ENCODE measurements at places on chromosomes 1 and 21.

DNA sequence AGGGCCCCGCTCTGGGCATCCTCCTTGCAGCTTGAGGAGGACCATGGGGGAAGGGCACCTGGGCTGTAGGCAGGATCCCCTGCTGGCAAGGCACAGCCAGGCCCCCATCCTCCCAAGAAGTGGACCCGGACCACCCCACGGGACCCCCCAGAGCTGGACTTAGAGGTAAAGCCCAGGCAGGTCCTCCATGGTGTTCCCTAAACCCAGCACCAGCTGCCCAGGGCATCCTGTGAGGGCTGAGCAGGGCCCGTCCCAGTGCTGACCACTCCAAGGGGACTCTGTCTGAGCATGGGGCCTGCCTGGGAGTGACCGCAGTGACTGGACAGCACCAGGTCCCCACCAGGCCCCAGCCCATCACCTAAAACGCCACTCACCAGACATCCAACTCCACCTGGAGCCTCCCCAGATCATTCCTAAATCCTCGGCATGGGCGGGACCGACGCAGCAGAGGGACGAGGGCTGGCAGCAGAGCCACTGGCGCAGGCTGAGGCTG is 21.3 kb downstream of the COL6A2 start:
- no peak for DNase-seq

DNA sequence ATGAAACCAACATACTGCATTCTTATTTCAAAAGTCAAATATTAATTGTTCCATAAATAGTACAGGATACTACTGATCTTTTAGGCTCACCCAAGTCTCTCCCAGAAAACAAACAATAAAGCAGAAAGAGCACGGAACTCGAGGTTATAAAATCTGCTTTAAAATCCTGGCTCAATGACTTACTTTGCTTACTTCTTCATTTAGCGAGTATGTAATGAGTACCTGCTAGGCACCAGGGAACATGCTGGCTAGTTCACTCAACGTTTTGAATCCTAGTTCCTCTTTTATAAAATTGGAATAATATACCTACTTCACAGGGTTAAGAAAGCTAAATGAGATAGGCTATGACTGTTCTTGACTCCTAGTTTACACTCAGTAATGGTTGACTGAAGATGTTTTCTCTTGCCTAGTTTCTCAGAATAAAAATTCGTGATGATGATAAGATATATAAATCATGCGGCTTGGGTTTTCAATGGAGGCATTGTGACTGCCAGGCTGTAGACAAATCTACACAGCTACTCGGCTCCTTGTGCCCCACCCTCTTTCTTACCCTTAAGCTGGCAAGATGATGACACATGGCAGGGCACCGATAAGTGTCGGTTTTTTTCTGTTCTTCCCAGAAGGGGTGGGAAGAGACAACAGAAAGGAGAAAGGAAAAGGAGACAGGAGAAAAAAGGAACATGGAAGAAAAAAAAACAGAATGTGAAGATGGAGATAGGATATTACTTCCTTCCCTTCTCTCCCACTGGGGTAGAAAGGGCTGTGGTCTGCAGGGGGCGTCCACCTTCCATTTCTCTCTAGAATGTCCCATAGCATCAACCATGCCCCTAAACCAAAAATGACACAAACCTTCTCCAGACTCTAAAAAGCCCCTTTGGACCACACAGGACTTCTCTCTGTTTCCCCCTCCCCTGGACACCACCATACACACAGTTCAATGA is 507.1 kb downstream of the SMYD3 start:
- DNase-seq = peak; percentile 25

DNA sequence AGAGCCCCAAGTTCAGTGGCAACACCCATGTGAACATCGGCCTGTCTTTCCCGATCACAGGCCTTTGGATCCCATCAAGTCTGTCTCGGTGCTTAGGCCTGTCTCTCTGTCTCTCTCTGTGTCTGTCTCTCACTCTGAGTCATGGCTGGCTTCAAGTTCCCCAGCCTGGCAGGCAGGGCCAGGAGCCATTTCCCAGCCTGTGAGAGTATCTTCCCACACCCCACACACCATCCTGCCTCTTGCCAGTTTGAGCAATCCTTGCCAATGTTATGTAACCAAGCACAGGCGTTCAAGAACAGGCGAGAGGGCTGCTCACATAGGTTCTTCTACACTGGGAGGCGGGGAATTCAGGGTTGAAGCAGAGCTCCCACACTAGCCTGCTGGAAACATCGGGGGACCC is 70.0 kb upstream of the TMEM51 start:
- no peak for DNase-seq

DNA sequence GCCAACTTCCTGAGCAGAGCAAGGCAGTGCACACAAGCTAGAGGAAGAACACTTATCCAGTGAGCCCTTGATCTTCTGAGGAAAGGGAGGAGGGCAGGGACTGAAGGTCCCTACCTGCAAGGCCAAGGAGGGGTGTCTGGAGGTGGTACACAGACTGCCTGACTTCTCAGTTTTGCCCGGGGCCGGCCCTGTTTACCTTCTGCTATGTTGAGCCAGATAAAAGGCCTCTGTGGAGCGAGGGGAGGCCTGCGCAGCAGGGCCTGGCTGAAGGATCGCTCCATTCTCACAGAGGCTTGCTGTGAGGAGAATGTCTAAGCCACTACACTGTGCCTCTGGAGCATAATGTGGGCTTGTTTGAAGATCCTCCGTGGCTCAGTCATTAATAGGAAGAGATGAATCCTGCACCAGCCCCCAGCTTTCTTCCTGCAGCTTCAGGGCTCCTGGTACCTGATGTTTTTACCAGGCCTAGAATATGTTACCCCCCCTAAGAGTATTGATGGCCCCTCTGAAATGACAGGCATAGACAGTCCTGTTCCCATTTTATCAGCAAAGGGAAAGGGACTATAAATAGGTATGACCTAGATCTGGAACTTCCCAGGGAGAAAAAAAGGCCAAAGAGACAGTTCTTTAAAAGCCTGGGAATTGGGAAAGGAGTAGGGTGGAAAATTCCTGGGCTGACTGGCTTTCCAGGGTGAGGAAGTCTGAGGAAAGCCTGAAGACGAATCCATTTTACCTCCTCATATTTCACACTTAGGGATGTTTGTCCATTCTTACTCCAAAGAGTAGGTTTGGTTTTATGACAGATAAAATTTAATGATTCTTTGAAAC is 4.7 kb downstream of the POGK start:
- DNase-seq = no peak

DNA sequence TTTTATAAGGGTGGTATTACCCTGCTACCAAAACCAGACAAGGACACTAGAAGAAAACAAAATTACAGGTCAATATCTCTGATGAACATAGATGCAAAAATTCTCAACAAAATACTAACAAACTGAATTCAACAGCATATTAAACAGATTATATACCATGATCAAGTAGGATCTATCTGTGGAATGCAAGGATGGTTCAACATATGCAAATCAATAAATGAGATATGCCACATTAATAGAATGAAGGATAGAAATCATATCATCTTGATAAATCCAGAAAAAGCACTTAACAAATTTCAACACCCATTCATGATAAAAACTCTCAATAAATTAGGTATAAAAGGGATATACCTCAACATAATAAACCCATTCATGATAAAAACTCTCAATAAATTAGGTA is 24.3 kb upstream of the MYBPHL start:
- DNase-seq = no peak

GRCh38 chr1:200887772-200888348 is 6.8 kb upstream of the INAVA start:
- DNase-seq = no peak

GRCh38 chr1:199452627-199453026 is 574.9 kb upstream of the NR5A2 start:
- DNase-seq = no peak

DNA sequence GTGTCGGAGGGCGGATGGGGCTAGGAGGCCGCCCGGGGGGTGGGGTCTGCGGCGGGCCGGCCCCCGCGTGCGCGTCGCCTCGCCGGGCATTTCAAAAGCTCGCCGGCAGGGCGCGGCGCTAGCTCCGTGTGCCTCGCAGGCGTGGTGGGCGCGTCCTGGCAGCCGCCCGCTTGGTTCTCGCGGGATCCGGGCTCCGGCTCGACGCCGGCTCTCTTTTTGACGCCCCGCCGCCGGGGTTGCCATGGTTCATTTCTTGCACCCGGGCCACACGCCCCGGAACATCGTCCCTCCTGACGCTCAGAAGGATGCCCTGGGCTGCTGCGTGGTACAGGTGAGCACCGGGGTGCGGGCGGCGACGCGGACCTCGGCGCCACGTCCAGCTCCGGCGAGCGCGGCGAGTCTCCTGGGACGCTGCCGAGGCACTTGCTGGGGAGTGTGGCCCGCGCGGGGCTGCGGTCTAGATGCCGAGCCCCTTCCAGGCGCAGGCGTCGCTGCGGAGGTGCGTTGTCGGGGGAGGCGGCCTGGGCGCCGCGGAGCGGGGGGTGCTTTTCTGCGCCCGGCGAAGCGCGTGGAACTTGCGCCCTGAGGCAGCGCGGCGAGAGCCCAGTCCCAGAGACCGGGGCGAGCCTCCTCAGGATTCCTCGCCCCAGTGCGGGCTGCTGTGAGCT is at the start of gene ZYG11A:
Gene ZYG11A (plus strand): TSS at position 118 of the 668 bp plus-strand sequence. CDS start 124 bp downstream, at position 242.
- no peak for DNase-seq
